ENCODE measurements at places on chromosomes 7 and 10.

DNA sequence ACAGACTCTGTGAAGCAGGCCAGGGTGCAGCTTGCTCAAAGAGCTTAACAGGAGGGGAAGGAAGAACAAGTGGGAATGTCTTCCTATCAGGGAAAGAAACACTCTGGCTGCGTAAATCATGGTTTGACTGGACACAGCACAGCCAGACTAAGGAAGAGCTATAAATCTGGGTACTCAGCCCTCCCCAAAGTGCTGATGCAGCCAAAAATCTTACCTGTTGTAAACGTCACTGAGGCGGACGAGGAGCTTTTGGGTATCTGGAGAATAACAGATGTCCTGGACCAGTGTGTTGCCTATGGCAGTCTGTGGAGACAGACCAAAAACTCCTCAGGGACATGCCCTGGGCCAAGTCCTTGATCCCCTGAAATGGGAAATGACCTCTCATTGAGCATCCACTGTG is 43.1 kb upstream of the HNRNPH3 start:
- H3K36me3 ChIP-seq: peaks cover 18% of the 10 kb centered on the region
- no peak for DNase-seq
- H3K27ac ChIP-seq: no peak overlapping the region
- no peaks in the 10 kb centered on the region for H3K27me3 ChIP-seq

DNA sequence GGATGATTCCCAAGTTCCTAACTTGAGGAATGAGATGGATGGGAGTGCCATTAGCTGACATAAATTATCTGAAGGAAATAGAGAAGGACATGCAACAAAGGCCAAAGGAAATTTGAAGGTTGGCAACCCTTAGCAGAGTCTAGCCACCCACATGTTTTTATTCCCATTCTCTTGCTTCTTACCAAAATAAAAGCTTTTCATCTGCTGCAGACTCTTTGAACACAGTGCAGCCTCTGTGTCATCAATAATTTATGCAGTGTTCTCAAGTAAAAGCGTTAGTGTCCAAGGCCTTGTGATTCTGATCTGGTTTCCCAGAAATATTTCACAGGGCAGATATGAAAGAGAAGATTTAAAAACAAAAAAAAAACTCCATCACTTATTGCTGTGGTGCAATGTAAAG is 98.5 kb downstream of the ST7 start:
- H3K4me3 ChIP-seq: no peak overlapping the region
- H3K27ac ChIP-seq: peak overlapping the region; percentile 57
- no peak for DNase-seq
- H3K27me3 ChIP-seq: no peaks in the 10 kb centered on the region
- H3K4me1 ChIP-seq: peaks cover 13% of the 10 kb centered on the region

GRCh38 chr7:27184337-27185012 is 557 bp downstream of the HOXA11 start:
- peaks cover 99% of the 10 kb centered on the region for H3K27me3 ChIP-seq
- H3K27ac ChIP-seq: peak overlapping the region; percentile 93
- H3K4me1 ChIP-seq: peaks cover 51% of the 10 kb centered on the region
- H3K36me3 ChIP-seq: no peaks in the 10 kb centered on the region
- DNase-seq: no peak
- peak overlapping the region; percentile 73 for H3K4me3 ChIP-seq

GRCh38 chr7:143002106-143002505 is 24.8 kb downstream of the OR9A2 start:
- DNase-seq: no peak
- no peak overlapping the region for H3K4me3 ChIP-seq
- H3K27ac ChIP-seq: no peak overlapping the region
- H3K4me1 ChIP-seq: peaks cover 2% of the 10 kb centered on the region
- H3K36me3 ChIP-seq: peaks cover 2% of the 10 kb centered on the region
- peaks cover 15% of the 10 kb centered on the region for H3K27me3 ChIP-seq

DNA sequence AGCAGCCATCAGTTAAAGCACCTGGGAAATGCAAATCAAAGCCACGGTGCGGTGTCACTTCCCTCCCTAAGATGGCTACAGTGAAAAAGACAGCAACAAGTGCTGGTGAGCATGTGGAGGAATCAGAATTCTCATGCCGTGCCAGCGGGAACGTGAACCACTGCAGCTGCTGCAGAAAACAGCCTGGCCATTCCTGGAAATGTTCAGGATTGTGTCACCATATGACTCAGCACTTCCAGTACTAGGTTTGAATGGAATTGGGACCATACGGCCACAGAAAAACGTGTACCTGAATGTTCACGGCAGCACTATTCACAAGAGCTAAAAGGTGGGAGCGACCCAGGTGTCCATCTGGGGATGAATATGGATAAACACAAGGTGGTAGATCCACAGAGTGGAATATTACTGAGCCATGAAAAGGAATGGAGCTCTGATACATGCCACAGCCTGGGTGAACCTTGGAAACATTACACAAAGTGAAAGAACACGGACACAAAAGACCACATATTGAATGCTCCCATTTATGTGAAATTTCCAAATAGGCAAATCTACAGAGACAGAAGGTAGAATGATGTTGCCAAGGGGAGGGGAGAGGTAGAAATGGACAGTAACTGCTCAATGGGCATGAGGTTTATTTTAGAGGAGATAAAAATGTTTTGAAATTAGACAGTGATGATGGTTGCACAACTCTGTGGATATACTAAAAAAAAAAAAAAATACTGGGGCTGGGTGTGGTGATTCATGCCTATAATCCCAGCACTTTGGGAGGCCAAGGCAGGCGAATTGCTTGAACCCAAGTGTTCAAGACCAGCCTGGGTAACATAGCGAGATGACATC is 61.6 kb downstream of the MICALL2 start:
- no peak for DNase-seq
- H3K36me3 ChIP-seq: peaks cover 3% of the 10 kb centered on the region
- H3K27me3 ChIP-seq: peaks cover 79% of the 10 kb centered on the region
- no peaks in the 10 kb centered on the region for H3K4me1 ChIP-seq
- H3K4me3 ChIP-seq: no peak overlapping the region

- DNase-seq: no peak
- no peak overlapping the region for H3K4me3 ChIP-seq
- no peak overlapping the region for H3K27ac ChIP-seq
- H3K36me3 ChIP-seq: peaks cover 2% of the 10 kb centered on the region
Measured at GRCh38 chr10:53003094-53003493, 230.5 kb upstream of the MBL2 start.

- H3K4me1 ChIP-seq: peaks cover 6% of the 10 kb centered on the region
- H3K27ac ChIP-seq: no peak overlapping the region
- H3K36me3 ChIP-seq: no peaks in the 10 kb centered on the region
- no peak for DNase-seq
- H3K27me3 ChIP-seq: no peaks in the 10 kb centered on the region
Measured at GRCh38 chr10:32000937-32001336, 55.3 kb downstream of the KIF5B start.

DNA sequence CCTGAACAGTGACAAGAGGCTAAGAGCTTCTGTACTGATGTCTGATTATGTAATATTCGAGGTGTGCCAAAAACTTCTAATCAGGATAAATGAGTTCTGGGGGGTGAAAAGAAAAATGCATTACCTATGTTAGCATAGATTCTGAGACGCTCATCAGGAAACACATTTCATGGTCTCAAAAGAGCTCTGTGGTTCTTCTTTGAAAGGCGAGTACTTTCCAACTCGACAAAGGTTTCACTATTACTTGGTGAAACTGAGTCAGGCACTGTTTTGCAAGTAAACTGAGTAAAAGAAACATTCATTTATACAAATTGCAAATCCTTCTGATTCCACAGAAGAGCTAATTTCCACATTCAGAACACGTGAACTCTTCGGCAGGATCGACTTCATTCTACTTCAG is 523.2 kb downstream of the GATA3 start:
- no peak for DNase-seq
- H3K4me1 ChIP-seq: peaks cover 13% of the 10 kb centered on the region
- H3K27me3 ChIP-seq: peaks cover 5% of the 10 kb centered on the region

DNA sequence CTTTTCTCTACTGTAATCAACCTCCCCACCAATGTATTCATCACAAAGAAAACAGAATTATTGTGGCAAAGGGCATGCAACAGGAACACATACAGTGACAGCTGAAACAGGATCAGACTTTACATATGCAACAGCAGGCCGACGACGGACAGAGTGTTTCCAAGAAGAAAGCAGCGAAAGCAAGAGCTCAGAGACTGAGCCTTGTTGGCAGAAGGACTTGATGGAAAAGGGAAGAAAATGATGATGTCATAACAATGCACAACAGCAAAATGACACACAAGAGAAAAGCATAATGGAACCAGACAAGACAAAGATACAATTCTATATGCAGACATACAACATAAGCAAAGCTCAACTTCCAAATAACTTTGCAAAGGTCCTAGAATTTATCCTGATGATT is 106.5 kb downstream of the ARHGAP12 start:
- H3K27me3 ChIP-seq: no peaks in the 10 kb centered on the region
- H3K36me3 ChIP-seq: peaks cover 18% of the 10 kb centered on the region
- H3K4me1 ChIP-seq: peaks cover 3% of the 10 kb centered on the region
